Stimulated activated CD8-positive, alpha-beta memory T cell treated with anti-CD3 and anti-CD28 coated beads, Interleukin-4, amount 100 ng/mL, for 4 hours (primary cell): ENCODE measurements at places on chromosomes 1 and 21.

GRCh38 chr1:166090244-166090643, 76.6 kb downstream of the FAM78B start:
- DNase-seq = no peak

- no peak for DNase-seq
Measured at GRCh38 chr21:41112740-41113692, 54.9 kb upstream of the BACE2 start.

GRCh38 chr1:115753830-115754229, 14.7 kb downstream of the CASQ2 start:
- no peak for DNase-seq

DNA sequence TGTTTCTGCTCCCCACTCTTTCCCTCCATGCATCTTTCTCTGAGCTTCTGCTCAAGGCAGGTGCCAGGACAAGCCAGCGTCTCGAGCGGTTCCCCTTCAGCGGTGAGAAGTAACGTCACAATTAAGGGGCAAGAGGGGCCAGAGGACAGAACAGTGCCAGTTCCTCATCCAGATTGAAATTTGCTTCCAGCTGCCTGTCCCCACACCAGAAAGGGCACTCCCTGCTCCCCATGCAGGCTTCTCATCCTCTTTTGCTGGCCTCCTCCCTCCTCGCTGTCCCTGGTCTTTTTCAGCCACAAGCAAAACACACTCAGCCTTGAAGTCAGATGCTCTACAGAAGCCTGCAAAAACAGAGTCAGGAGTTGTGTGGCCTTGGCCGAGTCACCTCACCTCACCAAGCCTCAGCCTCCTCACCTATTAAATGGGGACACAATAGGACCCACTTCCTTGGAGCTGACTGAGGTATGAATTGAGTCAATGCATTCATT, 35.0 kb upstream of the ECE1 start:
- DNase-seq = no peak

- DNase-seq = no peak
Measured at GRCh38 chr1:207056673-207057072, 3.6 kb downstream of the PFKFB2 start.

GRCh38 chr21:21187579-21187978, 189.4 kb downstream of the NCAM2 start:
- DNase-seq = no peak
